ENCODE measurements at places on chromosomes 3 and 15. TPM values are rescaled to one million over a fixed set of nuclear protein-coding genes. Genes with fewer than 3 reads are reported as not detected.

NDN gene
- total RNA-seq = 97.3 TPM

GRCh38 chr3:133574260-133574881, 885 bp downstream of the CDV3 start:
- DNase-seq = peak; percentile 51

DNA sequence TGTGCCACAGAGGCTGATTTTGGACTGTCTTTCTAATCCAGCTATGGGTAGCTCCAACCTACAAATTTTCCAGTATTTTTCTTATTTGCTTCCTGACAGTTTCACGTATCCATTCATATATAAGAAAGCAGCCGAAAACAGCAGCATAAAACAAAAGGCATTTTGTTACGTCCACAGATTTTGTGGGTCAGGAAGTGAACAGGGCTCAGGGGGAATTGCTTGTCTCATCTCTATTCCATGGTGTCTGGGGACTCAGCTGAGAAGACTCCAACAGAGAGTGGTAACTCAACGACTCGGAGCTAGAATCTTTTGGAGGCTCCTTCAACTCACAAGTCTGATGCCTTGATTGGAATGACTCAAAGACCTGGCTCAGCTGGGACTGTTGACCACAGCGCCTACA, 11.7 kb upstream of the SAMMSON start:
- DNase-seq = no peak

GRCh38 chr3:145395421-145395820, 765.6 kb downstream of the PLOD2 start:
- DNase-seq = no peak

GOLGA6L7 gene
- total RNA-seq = not detected

GRCh38 chr3:111610189-111610588, 15.0 kb upstream of the ZBED2 start:
- no peak for DNase-seq

CCDC54 gene
- not detected for total RNA-seq

DNA sequence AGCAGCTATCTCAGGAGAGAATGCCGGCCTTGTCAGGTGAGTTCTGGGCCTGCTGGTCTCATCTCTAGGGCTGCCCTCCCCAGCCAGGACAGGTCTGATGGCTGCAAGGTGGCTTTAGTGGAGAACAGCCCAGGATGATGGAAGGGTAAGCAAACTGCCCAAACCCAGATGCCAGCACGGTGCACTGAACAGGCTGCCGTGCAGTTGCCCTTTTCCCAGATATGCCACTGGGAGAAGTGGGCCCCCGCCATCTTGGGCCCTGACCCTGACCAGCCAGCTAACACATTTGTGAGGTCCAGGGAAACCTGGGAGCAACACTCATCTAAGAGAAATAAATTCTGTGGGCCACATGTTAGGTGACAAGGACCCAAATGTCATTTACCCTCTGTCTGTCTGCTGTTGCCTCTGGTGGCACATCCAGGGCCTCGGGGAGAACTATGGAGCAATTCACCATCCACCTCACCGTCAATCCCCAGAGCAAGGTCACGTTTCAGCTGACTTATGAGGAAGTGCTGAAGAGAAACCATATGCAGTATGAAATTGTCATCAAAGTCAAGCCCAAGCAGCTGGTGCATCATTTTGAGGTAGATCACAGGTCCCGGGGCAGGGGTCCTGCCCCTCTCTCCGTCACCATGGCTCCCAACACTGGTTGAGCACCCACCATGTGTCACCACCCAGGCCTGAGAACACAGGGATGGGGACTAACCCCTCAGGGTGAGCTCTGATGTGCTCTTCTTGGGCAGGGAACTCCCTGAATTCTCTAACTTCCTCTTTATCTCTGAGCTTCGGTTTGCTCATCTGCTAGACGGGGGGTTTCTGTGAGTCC, 1.8 kb downstream of the ITIH1 start:
- DNase-seq = no peak

DNA sequence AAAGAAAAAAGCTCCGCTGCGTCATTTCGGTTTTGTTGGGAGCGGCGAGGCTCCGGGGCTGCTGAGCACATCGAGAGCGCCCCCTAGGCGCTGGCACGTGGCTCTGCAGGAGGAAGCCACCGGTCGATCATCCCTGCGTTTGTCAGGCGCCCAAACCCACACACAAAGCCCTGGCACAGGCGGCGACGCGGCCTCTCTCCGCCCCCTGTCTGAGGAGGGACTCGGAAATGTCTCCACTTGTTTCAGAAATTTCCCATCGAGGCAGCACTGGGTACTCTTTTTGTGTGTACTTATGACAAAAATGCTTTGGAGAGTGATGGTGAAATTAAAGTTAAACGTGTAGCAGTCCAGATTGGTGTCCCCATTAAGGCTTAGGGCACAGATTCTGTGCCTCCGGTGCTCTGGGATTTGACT, 407.3 kb upstream of the ONECUT1 start:
- DNase-seq = peak; percentile 76

DNA sequence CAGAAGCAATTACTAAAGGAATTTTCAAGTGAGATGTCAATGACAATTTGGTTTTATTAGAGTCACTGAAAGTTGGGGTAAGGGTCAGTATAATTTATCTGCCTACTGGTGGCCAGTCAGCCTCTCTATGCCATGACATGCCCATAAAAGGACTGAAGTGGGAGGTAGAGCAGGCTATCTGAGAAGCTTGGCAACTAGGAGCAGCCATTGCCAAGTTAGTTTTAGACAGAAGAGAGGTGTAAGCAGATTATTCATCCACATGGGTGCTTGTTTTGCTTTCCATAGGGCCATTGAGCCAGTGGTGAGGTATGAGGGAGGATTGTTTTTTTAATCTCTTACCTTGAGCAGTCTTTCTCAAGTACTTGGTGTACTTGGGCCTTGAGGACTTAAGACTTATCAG, 8.1 kb upstream of the RBP1 start:
- no peak for DNase-seq

GRCh38 chr3:183378008-183378407, 50.4 kb downstream of the MCF2L2 start:
- DNase-seq = no peak

ADPGK gene
- total RNA-seq = 41.8 TPM

DNA sequence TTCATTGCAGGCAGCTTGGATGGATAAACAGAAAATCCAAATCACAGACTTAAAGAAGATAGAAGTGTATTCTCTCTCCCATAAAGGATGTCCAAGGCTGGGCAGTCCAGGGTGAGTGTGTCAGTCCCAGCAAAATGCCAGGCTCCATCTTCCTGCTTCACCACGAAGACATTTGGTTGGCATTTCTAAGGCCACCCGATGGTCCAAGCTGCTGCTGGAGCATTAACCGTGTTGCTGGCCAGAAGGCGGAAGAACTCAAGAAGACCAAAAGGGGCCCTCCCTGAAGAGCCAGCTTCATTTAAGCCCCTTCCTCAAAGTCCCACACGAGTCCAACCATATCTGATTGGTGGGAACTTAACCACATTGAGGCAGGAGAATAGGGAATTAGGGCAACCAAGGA, 3.0 kb upstream of the CYP11A1 start:
- no peak for DNase-seq

DNA sequence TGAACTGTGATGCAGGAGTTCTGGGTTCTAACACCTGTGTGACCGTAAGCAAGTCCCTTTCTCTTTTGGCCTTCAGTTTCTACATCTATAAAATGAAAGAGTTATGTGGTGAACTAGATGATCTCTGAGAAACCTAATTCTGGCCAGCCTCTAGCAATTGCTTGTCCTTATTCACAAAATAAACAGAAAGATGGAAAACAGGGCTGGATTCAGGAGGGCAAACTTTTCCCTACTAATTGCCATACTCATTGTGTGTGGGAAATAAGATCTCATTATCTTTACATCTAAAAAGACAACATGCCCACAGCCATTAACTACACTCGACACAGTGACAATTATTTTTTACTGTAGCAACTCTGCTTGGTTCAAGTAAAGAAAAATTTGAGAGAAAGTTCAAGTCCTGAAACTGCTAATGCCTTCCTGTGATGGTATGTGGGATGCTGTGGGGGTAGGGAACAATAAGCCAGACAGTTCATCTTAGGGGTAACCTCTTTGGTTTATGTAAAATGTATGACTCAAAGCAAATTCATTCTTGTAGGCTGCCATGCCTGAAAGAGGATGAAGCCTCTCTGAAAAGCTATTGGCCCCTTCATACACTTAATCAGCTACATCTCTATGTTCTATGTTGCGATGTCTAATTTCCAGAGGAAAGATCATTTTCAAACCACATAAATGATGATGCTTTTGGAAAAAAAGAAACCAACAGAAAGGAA, 177.6 kb upstream of the BCL6 start:
- DNase-seq = no peak

AADAC gene
- total RNA-seq = not detected

- no peak for DNase-seq
Measured at GRCh38 chr3:104628185-104628789, 738.4 kb upstream of the ALCAM start.

- DNase-seq = peak; percentile 28
Measured at GRCh38 chr15:60328852-60329443, 68.8 kb downstream of the ANXA2 start.

- DNase-seq = no peak
Measured at GRCh38 chr3:11915621-11916424, 69.1 kb upstream of the TAMM41 start.

GRCh38 chr3:195147649-195148080, 123.3 kb downstream of the XXYLT1 start:
- no peak for DNase-seq

DNA sequence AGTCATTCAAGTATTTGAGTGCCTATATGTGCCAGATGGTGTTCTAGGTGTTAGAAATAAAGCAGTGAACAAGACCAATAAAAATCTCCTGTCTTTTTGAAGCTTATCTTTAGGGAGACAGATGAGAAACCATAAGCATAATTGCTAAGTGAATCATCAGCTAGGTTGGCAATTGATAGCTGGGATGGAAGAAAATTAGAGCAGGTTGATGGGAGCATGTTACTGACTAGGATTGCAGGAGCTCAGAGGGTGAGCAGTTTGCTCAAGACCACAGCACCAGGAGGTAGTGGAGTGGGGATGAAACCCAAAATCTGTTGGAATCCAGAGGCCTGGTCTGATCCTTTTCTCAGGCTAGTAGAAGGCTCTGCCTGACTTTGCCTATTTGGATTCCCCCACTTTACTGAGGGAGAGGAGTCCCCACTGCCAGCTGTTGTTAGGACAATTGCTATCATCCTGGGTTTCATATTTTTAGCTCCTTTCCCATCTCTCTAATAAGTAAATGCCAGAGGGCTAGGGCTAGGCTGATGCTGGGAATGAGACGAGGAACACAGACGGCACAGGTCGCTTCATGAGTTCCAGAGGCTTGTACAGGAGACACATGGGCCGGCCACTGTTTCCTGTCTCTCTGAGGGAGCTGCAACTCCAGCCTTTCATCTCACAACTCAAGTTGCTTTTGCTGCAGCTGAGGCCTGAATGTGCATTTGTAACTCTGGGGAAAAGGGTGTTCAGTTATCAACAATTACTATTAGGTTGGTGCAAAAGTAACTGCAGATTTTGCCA, 102.9 kb downstream of the CACNA1D start:
- no peak for DNase-seq

- DNase-seq = no peak
Measured at GRCh38 chr3:159798951-159799350, 189.7 kb upstream of the IL12A start.

CYP19A1 gene
- not detected for total RNA-seq

GRCh38 chr15:40782609-40783227, 12.9 kb downstream of the C15orf62 start:
- peak; percentile 37 for DNase-seq

CX3CR1 gene
- total RNA-seq = not detected

LDHAL6B gene
- not detected for total RNA-seq

DNA sequence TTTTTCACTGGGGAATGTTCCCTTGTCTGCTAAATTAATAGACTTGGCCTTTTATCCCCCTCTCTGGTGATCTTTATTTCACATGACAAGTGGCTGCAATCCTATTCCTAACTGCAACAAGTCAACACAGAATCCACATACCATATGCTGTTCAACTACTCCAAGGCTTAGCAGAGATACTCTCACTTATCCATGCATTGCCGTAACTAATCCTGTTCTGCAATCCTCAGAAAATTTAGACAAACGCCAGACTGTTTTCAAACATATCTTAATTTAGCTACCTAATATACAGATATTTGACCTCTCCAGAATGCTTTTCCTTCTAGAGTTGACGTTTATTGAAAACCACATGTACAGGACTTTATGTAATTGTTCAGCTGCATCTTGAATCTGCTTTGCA, 37.9 kb downstream of the EID1 start:
- no peak for DNase-seq

DNA sequence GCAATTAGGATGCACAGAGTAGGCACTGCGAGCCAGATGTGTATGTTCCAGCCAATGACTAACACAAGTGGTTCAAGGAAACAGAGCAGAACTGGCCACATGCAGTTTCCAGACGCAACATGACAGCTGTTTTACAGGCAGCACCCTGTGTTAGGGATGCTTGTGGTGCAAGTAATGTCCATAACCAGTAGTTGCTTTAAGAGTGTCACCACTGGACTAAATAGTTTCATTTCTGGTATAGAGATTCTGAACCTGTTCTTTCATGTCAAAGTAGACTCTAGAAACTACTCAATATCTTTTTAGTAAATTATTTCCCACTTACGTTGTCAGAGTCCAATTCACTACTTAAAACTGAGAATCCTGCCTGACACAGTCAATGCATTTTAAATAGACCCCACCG, 14.5 kb upstream of the LPP start:
- no peak for DNase-seq

GRCh38 chr3:37392957-37393356, 218.6 kb upstream of the LRRFIP2 start:
- DNase-seq = no peak

- no peak for DNase-seq
Measured at GRCh38 chr15:70048198-70048565, 49.5 kb downstream of the TLE3 start.

DNA sequence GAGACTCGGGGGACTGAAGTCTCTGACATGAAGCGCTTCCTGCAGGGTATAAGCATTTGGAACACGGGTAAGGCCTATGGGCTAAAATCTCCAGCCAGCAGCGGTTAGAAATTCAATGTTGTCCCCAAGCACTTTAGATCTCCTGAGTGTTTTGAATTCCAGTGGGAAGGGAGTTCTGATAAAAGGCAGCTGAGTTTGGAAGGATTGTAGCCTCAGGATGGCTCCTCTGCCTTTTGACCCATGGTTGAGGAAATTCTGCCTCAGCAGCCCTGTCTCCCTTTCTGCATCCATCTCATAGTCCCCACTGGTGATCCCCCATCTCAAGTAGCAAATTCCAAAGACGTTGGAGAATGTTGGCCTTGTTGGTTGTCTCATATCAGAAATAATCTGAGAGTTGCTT, 24.2 kb upstream of the HACD2 start:
- DNase-seq = no peak

DNA sequence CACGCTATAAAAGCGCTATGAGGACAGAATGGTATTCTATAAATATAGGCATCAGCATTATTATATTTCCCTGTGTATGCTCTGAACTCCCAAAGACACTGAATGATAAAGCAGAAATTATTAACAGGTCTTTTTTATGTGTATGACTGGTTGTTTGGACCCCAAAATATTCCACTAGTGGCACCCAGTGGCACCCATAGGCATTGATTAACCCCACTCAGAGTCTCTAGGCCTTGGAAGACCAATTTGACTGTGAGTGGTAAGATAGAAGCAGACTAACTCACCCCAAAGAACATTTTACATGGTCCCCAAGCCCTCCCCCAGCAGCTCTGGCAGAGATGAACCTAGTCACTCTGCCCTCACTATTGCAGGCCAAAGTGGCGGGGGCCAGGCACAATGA, 45.4 kb upstream of the UBE2E1 start:
- DNase-seq = no peak

FETUB gene
- total RNA-seq = not detected

BRK1 gene
- 125 TPM for total RNA-seq
